T-helper 9 cell (primary cell): ENCODE measurements at places on chromosomes 6 and 20.

GRCh38 chr20:44437497-44437896 is 38.2 kb upstream of the TTPAL start:
- DNase-seq, result no peak

DNA sequence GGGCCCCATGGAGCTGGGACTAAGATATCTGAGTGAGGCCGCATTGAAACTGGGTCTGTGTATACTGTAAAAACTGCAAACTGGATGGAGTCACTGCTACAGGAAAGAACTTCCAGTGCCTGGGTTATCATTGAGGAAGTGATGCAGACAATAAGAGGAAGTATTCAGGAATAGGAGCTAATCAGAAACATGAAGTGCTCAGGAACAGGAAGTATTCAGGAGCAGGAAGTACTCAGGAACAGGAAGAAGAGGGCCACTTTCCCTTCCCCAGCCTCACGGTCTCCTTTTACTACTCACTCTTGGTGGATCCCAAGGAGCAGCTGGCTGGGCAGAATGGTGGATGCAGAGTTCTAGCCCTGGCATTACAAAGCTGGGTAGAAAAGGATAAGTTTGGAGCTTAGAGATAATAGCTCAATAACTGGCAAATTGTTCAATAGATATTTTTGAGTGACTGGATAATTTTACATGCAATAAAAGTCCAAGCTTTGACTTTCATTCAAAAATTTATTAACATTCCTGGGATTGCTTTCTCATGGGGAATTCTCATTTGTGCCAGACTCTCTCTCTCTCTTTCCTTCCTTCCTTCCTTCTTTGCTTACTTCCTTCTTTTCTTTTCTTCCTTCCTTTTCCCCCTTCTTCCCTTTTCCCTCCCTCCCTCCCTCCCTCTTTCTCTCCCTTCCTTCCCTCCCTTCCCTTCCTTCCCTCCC is 82.2 kb upstream of the PAX1 start:
- DNase-seq, result no peak

- no peak for DNase-seq
These were observed 31.7 kb downstream of the STX7 start for GRCh38 chr6:132481189-132481588.

DNA sequence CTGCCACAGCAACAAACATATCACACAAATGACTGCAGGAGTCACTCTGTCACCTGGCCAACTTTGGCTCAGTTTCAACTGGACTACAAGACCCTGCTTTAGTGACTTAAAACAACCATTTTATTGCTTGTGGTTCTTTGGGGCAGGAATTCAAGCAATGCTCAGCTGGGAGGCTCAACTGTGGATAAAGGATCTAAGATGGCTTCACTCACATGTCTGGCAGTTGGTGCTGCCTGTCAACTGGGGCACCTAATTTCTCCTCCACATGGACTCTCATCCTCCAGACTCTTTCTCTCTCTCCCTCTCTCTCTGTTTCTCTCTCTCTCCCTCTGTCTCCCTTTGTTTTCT is 2.8 kb upstream of the EPB41L2 start:
- DNase-seq, result no peak

DNA sequence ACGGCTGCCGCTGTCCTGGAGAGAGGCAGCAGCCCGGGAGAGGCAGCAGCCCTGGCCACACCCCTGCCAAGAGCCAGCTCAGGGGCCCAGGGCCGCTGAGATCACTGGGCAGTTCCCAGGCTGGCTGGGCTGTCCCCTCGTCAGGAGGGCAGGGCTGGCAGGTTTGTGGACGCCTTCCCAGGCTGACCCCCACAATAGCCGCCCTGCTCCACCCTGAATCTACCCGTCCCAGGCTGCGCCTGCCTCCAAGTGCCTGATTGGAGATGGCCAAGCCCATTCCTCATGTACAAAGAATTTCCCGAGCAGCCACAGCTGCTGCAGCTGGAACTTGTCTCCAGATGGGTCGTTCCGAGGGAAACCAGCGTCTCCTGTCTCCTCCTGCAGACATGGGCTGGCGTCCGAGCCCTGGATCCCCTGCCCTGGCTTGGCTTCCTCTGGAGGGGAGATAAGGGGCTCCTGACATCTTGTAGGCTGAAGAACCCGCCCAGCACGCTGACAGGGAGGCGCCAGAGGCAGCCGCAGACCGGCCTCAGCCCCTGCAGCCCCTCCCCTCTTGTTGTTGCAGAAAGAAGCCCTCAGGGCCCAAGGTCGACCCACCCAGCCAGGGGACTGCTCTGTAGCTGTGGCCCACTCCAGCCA is 9.4 kb upstream of the GATA5 start:
- no peak for DNase-seq
